HT-29 (cell line): ENCODE measurements at places on chromosomes 4 and X.
A peak's percentile ranks its signal among the peaks of the same experiment; 100 is the strongest.

GRCh38 chr4:37503261-37503660 lies 182.9 kb downstream of the RELL1 start:
- DNase-seq = no peak

DNA sequence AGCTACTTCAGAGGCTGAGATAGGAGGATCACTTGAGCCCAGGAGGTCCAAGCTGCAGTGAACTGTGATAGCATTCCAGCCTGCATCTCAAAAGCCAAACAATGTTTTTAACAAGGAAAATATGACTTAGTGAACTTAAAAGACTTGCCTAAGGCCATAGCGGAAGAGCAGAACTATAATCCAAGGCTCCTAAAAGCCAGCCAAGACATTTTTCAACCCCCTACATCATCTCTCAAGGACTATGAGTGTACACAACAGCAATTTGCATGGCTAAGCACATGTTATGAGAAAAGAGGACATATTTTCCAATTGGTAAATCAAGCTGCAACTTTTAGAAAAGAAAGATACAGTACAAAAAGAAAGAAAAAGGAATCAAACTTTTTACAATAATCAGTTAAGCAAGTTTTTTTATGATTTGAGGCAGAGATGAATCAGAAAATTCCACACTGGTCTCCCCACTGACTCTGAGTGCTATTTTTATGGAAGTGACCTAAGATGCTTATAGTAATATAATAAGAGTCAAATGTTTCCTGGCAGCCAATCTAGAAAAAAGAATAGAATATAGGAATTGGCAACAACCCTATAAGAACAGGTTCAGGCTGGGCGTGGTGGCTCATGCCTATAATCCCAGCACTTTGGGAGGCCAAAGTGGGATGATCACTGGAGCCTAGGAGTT lies 9.8 kb upstream of the ACOT9 start:
- no peak for DNase-seq

GRCh38 chrX:30931920-30932319 lies 42.9 kb upstream of the TAB3 start:
- DNase-seq = no peak

DNA sequence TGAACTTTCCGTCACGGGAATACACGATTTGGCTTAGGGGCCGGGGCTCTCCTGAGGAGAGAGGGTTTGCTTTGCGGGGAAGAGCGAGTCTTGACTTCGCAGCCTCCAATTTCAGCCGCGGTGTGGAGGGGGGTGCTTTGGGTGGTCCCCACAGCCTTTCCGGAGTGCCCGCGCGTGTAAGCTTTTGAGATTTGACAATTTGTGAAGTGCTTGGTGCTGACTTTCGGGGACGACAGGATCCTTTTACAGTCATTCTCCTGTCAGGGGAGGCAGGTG lies 355 bp downstream of the SCML1 start:
- DNase-seq = no peak

DNA sequence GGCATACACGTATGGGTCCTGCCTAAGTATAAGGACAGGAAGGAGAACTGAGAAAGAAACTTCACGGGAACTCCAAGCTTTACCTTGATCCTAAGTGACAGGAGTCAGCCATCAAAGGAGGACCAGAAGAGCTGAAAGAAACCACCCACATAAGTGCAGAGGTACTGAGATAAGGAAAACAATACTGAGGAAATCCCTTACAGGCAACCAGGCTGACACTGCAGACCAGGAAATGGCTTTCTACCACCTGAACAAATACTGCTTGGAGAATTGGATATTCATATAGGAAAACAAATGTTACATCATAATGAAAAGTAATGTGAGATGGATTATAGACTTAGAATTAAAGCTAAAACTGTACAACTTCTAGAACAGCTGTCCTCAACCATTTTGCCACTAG lies 127.0 kb downstream of the IL15 start:
- peak; percentile 13 for DNase-seq

- DNase-seq = peak; percentile 27
These were observed 2.4 kb upstream of the PCDH10 start for GRCh38 chr4:133146574-133147241.

GRCh38 chrX:122866532-122866931 lies 317.5 kb upstream of the GRIA3 start:
- DNase-seq = no peak

DNA sequence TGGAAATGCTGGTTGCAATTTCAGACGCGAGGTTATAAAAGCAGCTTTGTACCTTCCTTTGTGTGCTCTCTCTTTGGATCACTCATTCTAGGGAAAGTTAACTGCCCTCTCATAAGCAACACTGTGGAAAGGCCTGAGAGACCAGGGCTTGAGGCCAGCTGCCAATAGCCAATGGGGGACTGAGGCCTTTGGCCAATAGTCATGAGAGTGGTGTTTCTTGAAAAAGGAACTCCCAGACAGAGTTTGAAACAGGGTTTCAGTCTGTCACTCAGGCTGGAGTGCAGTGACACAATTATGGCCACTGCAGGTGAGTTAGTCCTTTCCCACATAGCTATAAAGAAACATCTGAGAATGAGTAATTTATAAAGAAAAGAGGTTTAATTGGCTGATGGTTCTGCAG lies 524.7 kb upstream of the SMIM31 start:
- no peak for DNase-seq

DNA sequence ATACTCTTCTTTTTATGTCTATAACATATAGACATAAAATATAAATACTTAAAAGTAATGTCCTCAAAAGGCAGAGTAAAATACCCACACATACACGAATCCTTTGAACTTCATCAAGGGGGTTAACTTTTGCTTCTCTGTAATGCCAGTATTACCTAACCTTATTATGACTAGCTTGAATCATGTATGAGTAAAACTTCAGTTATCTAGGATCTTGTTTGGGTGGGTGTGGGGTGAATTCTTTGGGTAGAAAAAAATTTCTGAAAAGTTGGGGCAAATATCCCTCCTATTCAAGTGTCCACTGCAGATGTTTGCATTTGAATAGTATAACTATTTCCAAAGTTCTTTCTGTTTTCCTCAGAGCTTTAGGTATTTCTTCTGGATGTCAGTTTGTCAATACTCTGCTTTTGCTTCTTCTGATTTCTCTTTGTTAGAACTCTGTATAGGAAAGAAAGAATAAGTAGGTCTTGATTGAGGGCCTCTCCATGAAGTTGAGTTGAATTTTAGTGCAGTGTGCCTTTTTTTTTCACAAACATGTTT lies 173.8 kb downstream of the ADGRL3 start:
- DNase-seq = no peak

DNA sequence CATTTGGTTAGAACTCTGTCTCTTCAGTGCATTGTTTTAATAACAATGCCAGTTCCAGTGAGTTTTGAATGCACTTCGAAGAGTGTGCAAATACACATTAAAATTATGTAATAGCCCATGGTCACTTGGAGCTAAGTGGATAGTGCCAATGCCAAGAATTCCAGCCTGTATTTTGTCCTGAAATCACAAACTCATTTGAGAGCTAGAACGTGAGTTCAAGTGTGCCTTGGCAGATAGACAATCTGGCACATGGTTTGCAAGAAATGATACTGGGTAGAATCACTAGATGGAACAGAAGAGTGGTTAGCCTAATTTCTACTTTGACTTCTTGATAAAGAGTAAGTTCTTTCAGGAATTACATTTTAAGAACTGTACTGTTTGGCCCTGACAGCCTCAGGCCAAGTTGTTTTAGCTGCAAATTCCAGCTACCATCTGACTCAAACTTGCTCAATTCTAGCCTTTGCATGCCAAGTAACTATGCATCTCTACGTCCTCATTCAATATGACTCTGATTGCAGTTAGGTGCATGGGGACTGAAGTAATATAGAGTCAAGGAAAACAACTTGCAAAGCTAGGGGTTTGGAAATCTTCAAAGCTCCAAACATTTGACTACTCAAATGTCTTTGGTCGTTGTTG lies 131.9 kb upstream of the SMIM31 start:
- DNase-seq = no peak

DNA sequence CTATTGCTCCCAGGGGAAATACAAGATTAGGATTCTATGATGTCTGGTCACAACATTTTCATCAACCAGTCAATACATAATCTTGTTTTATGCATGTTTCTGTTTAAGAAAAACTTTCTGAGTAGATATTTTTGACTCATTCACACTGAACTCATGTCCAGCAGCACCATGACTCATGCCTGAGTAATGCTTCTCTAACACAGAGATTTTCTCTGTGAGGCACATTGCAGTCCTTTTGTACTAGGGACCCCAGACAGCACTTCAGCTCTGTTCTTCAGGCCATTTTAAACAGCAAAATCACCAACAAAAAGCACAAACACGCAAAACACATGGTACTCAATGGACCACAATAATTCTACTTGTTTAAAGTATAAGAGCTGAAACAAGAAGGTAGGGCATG lies 83.6 kb downstream of the MXRA5 start:
- DNase-seq = no peak

DNA sequence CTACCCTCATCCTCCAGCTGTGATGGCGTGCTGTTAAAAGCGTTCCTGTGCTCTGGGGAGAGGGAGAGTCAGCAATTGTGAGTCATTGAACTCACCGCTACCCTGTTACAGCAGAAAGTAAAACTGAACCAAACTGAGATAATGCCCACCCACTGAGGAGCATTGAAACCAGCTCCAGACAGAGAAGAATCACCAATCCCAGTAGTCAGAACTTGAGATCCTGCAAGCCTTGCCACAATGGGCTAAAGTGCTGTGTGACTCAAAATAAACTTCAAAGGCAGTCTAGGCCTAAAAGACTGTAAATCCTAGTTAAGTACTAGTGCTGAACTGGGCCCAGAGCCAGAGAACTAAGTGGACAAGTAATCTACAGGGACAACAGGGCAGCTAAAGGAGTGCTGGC lies 1394.2 kb upstream of the DIAPH2 start:
- DNase-seq = no peak

DNA sequence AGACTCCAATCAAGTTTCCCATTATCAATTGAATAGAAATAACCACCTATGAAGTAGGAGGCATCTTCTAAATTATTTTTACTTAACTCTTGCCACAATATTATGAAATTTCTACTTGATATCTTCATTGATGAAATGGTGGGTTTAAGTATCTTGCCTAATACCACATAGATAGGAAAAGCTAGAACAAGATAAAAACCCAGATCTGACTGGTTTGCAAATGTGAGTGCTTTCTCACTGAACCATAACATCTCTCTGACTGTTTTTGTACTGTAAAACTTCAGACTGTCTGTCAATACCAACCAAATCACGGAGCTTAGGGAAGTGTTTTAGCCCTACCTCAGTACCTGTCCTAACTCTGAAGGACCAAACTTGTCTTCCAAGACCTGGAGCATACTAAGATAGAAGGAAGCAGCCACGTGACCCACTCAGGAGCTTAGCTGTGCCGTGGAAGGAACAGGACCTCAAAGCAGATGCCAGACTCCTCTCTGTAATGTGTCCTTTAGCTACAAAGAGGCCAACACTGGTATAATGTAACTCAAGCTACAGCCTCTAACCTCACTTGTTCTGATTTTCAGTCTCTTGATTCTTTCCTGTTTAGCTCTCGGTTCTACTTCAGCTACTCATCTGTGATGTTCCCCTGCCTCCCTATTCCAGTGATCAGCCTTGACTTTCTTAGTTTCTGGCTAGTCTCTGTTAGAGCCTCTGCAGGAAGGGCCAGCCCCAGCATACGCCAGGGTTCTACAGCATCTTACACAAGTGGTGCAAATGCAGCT lies 84.4 kb downstream of the LRP2BP start:
- DNase-seq = no peak

- peak; percentile 48 for DNase-seq
These were observed 477 bp downstream of the SLC35A2 start for GRCh38 chrX:48910926-48911411.

DNA sequence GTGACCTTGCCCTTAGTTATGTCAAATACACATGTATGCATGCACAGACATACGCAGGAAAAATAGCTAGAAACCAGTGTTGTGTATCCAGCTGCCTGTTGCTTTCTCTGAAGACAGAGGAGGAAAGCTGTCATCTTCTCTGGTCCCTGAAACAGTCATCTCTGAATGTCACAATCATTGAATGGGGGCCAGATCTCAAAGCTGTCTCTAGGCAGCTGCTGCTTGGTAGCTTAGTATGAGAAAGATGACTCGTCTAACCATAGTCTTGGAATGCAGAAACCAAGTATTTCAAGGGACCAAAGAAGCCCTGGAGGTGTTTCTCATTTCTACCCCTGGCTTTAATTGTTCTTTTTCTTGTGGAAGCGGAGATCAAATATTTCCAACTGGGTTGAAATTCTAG lies 4.0 kb downstream of the GRIA3 start:
- DNase-seq = no peak

GRCh38 chr4:20687864-20688263 lies 12.4 kb upstream of the PACRGL start:
- DNase-seq = no peak

DNA sequence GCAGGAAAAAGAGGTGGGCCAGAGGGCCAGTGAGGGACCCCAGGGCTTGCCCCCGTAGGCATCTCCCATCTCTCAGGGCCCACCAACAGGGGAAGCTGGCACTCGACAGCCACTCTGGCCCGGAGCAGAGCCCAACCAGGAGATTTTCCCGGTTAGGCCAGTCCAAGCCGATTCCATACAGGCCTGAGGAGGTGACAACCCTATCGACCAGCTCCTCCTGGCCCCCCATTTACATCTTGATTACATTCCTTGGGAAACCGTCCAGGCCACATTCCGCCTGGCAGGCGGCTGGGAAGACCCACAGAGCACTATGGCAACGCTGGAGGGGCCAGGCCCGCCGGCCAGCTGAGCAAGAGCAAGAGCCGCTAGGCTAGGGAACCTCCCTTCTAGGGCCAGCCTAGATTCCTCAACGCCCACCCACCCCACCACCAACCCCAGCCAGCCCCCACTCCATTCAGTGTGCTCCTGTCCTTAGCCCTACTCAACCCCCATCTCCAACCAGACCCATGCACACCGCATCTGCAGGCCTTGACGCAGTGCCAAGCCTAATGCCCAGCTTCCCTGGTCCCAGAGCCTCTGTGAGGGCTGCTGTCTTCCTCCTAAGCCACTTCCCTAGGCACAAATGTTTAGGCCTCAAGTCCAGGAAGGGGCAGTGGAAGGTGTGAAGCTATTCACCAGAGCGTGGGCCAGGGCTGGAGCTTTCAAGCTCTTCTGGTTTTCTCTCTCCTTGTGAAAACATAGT lies 161.2 kb downstream of the EFNB1 start:
- peak; percentile 65 for DNase-seq

- DNase-seq = no peak
These were observed 149.6 kb downstream of the INPP4B start for GRCh38 chr4:142696334-142697122.

GRCh38 chr4:40888933-40889332 lies 139.2 kb downstream of the NSUN7 start:
- DNase-seq = no peak

GRCh38 chr4:141576585-141577110 lies 59.7 kb upstream of the IL15 start:
- DNase-seq = no peak
